HFFc6 (cell line): ENCODE measurements at places on chromosomes 12 and 14. TPM values are rescaled to one million over a fixed set of nuclear protein-coding genes. Genes with fewer than 3 reads are reported as not detected.

The RNFT2 gene
- total RNA-seq = 7.5 to 11.0 TPM (median 8.1 TPM) in 3 replicates

The PROX2 gene
- not detected in 3 replicates for total RNA-seq

The AKAP5 gene
- total RNA-seq = 0.78 to 1.2 TPM (median 0.82 TPM) in 3 replicates

The CIROP gene
- total RNA-seq = not detected in 3 replicates

The AQP6 gene
- total RNA-seq = not detected in 3 replicates

The CISTR gene
- total RNA-seq = not detected in 3 replicates

The RFX4 gene
- total RNA-seq = not detected in 3 replicates
